ENCODE measurements at places on chromosomes 3 and 15.
A peak's percentile ranks its signal among the peaks of the same experiment; 100 is the strongest.

GRCh38 chr15:80127911-80128310 is 24.9 kb upstream of the FAH start:
- DNase-seq: no peak

- DNase-seq: no peak
Observed at GRCh38 chr3:6281662-6282061, 579.3 kb upstream of the GRM7 start.

DNA sequence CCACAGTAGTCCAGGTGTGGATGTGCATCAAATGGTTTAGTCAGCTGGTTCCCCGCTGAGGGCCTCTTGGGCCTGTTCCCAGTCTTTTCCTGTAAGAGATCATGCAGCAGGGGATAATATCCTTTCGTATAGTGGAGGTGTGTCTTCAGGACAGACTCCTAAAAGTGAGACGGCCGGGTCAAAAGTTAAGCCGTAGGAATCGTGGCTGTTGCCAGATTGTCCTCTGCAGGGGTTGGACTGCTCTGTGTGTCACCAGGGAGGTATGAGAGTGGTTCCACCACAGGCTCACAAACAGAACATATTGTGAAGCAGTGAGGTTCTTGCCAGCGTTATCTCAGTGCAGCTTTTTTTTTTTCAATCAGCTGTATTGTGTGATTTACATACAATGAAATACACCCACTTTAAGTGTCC is 95.0 kb downstream of the VGLL4 start:
- no peak for DNase-seq

GRCh38 chr15:49343546-49343945 is 79.5 kb upstream of the FGF7 start:
- no peak for DNase-seq

GRCh38 chr3:55615039-55615693 is 128.1 kb upstream of the WNT5A start:
- no peak for DNase-seq

GRCh38 chr3:23820888-23821287 is 15.1 kb downstream of the UBE2E1 start:
- no peak for DNase-seq

GRCh38 chr3:139456386-139456785 is 19.9 kb downstream of the RBP2 start:
- no peak for DNase-seq

DNA sequence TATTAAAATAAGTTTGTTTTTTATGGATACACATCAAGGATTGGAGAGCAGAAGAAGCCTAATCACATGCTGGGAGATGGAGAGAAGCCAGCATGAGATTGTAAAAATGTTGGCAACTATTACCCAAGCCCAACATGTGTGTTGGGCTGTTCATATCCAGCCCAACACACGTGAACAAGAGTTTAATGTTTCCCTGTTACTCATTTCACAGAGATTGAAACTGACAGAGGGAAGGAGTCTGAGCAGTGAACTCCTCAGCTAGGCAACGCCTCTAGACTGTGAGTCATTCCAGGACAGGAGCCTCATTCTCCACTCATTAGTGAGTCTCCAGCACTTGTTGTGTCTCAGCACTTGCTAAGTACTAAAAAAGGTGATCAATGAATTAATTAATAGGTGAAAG is 43.2 kb upstream of the CMSS1 start:
- DNase-seq: no peak

DNA sequence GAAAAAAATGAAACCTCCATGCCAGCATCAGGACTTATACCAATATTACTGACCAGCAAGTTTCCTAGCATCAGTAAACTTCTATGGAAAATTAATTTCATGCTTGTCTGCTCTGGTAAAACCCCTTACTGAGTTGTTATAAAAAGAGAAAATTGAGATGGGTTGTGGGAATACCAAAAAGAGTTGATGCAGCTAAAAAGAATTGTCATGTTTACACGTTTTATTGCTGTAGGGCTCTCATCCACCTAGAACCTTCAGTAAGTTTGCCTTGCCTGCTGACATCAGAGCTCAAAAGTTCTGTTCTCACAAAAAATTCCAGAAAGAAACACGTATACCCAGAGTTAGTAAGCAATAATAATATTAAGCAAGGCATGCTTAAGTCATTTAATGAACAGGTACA is 641.3 kb upstream of the ZNF385D start:
- no peak for DNase-seq

- no peak for DNase-seq
Observed at GRCh38 chr15:79035111-79035601, 55.4 kb downstream of the RASGRF1 start.

DNA sequence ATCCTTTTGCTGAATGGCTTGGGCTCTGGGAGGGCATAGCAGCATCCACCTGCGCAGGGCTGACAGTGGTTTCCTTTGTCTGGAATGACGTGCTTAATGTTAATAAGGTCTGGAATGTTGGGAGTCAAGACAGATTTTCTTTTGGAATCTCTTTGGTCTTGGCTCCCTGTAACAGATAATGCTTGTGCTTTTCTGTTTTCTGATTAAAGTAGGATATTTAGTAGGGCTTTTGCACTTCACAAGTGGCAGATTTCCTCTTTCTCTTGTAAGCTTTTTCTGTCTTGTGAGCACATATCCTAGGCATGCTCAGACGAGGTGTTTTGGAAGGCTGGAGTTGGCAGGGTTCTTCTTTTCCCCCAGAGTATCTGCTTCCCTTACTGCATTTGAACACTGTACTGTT is 189.6 kb downstream of the GHSR start:
- no peak for DNase-seq

- no peak for DNase-seq
Observed at GRCh38 chr3:168093229-168093628, 2.5 kb downstream of the GOLIM4 start.

- DNase-seq: no peak
Observed at GRCh38 chr3:173734473-173734872, 336.9 kb downstream of the NLGN1 start.

- DNase-seq: no peak
Observed at GRCh38 chr3:23711916-23712494, 93.8 kb upstream of the UBE2E1 start.

GRCh38 chr3:182092662-182093262 is 381.0 kb downstream of the SOX2 start:
- no peak for DNase-seq

DNA sequence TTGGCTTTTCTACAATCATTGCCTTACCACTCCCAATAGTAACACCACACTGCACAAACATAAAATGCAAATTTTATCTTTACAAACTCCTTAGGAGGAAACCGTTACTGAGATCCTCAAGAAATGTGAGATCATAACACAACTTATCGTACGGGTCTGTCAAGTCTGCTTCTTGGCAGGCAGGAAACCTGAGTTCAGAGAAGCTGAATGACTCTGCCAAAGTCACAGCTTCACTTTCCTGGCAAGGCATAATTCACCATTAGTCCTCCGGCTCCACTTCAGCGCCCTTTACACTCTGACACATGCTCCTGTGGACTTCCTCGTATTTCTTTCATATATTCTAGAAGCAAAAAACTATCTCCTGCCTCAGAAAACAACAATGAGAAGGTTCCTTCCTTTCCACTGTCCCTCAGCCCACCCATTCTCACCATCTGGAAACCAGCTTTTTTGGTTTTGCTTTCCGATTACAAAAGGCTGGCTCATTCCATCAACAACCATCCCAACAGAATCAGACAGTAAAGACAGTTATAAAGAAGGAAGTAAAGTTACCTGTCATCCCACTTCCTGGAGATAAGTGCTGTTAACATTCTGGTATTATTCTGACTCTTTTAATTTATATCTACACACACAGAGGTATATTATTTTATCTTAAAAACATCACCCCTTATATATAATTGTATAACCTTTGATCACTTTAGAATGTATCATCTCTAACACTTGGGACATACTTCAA is 223.4 kb downstream of the STT3B start:
- no peak for DNase-seq

DNA sequence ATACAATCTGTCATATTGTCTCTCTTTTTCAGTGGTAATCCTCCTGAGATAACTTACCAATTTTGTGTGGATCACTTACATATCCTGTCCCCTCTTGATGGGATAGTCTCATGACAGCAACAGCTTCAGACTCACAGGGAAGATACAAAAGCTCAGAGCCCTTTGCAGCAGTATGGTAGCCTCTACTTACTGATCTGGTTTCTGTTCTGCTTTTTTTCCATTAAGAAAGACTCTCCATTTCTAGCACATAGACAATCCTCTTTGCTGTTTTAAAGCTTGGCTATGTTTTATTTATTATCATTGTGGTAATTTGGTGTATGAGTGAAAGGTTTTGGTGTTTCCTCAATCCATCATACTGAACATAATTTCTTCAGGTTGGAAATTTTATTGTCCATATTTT is 25.4 kb upstream of the SOX14 start:
- no peak for DNase-seq

DNA sequence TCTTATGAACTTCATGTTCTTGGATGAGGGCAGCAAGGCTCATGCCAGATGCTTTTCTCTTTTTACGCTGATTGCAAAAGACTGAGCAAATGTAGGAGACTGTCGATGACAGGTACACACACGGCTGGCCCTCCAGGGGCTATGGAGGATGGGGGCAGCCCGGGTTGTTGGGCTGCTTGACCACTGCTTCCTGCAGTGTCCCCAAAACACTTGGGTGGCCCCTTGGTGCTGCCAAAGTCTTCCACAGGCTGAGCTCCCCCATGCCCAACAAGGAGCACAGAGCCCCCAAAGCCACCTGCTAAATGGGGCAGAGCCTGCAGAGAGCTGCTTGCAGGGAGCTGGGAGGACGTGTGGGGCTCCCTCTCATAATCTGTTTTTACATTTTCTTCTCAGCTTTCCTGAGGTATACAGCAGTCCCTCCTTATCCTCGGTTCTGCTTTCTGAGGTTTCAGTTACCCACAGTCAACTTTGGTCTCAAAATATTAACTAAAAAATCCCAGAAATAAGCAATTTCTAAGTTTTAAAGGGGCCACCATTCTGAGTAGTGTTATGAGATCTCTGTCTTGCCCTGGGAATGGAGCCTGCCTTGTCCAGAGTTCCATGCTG is 7.3 kb downstream of the PRR23E start:
- no peak for DNase-seq

- DNase-seq: no peak
Observed at GRCh38 chr3:153617463-153617862, 455.4 kb downstream of the RAP2B start.

DNA sequence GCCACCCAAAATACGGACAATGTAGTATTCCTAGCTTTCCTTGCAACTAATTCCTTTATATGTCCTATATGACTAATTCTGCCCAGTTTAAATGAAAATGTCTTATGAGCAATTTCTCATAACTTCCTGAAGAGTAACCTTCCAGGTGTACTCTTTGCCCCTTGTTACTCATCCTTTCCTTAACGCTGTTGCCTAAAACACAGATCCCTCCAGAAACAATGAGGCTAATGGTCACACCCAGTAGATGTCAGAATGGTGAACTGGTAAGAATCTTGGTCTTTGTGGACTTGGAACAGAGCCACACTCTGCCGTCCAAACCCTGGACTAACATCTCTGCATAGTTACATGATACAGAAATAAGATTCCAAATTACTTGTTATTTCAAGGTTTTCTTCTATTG is 497.9 kb downstream of the IGSF11 start:
- DNase-seq: no peak

DNA sequence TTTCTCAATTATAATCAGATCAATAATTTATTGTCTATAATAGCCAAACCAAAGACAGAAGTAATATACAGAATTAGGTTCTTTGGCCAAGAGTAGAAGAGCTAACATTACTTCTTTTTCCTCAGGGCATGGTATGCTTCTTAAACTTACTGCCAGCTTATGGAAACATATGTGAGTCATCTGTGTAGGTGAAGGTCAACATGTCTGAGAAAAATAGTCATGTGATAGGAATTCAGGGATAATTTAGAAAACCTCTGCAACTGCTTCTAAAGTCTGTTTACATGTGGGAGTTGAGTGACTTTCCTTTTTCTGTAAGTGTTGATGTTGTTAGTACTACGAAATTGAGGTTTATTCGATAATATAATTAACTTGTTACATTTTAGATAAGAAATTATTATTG is 19.2 kb upstream of the MAP6D1 start:
- no peak for DNase-seq

- DNase-seq: no peak
Observed at GRCh38 chr3:156120528-156121251, at the start of gene KCNAB1. KCNAB1 (plus strand) TSS chr3:156120578.

GRCh38 chr15:74375303-74375693 is 7.9 kb upstream of the CYP11A1 start:
- DNase-seq: peak; percentile 87

- no peak for DNase-seq
Observed at GRCh38 chr3:190060192-190060775, 60.4 kb downstream of the P3H2 start.

- no peak for DNase-seq
Observed at GRCh38 chr15:83057696-83058376, 9.2 kb downstream of the BTBD1 start.

DNA sequence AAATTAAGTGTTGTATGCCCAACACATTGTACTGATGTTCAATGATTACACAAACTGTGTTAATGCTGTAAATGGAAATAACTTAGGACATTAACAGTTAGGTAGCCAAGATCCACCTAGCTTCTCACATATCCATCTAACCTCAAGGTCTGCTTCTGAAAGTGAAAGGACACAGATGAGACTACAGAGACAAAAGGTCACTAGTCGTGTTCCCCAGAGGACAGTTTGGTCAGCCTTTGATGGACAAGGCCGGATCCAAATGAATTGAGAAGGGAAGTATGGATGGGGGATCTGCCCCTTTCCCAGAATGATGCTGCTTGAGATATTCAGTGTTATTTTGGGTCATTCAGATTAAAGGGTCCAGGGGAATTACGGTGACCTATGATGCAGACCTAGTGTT is 17.2 kb downstream of the ALDH1A2 start:
- DNase-seq: no peak

GRCh38 chr3:53182764-53183355 is 21.9 kb downstream of the PRKCD start:
- DNase-seq: no peak

DNA sequence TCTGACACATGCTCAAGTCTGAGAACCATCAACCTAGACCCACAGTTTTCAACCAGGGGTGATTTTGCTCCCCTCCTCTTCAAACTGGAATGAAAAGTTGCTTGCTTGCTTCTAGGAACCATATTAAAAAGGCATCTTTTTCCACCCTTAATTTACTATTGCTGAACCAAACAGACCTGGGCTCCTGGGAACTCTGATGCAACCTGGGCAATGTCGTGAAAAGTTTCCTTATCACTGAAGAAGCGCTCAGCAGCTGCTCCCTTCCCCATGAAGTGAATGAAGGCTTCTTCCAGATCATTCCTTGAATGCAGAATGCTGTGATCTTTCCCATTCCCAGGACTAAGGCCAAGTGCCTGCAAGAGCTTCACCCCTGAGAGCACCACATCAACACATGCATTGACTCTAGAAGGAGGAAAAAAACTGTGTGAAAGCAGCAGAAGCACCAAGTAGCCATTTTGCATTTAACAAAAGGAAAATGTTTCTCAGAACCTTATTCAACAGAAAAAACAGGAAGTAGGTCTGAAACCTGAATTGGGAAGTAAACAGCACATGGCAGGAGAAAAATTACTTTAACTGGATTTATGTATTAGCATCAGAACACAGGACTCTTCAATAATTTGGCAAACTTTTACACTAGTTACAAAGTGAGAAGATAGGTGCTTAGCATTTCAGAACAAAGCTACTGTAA is 8.7 kb downstream of the ADPGK start:
- no peak for DNase-seq

- DNase-seq: no peak
Observed at GRCh38 chr3:10561162-10561945, 56.0 kb upstream of the ATP2B2 start.

GRCh38 chr15:60890375-60891230 is 338.5 kb downstream of the RORA start:
- DNase-seq: no peak

- no peak for DNase-seq
Observed at GRCh38 chr3:46369151-46369550, 1.6 kb upstream of the CCR5 start.

- no peak for DNase-seq
Observed at GRCh38 chr3:111751961-111752360, 107.1 kb upstream of the PHLDB2 start.
